G401 (cell line): ENCODE measurements at places on chromosomes 5 and 9. TPM values are rescaled to one million over a fixed set of nuclear protein-coding genes. Genes with fewer than 3 reads are reported as not detected.

Gene ARRDC1
- total RNA-seq, result 29.5 and 30.5 TPM in 2 replicates

DNA sequence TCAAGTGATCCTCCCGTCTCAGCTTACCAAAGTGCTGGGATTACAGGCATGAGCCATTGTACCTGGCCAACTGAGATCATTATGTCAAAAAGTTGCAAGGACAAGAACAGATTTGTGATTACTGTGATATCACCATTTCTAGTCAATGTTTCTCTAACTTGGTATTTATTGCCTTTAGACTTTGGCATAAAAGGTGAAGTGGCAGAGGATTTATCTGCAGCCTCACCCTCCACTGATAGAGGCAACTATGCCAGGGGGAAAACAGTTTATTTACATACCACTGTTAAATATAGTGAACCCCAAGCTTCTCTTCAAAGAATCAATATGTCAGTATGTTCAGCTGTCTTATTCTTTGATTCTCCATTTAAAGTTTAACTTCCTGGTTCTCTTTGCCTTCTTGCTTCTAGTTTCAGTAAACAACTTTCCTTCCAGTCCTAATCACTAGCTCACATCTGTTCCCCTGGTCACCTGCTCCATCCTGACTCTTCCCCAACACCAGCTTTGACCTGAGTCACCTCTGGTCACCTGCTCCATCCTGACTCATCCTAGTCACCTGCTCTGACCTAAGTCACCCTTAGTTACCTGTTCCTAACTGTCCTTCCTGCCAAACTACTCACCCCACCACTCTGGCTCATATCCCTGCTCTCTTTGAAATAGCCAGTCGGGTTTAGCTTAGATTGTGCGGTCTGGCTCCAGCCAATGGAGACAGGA lies 29.9 kb downstream of the SEMA6A start:
- DNase-seq, result no peak

- DNase-seq, result peak; percentile 62
Measured at GRCh38 chr9:132597073-132597775, 14.8 kb downstream of the BARHL1 start.

- no peak for DNase-seq
Measured at GRCh38 chr5:95975703-95976102, 14.1 kb upstream of the ELL2 start.

DNA sequence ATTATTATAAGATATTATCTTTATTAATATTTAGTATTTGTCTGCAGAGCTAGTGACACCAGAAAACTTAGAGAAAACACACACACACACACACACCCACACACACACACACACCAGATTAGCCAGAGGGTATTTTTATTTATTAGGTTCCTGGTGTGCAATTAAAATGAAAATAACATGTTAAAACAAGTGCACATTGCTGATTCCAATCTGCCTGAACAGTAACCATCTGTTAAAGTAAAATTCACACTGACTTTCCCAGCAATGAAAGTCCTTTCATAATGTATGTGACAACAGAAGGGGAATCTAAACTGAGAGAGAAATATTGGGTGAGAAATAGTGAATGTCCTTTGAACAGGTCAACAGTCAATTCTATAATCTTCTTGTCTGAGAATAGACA lies 2323.5 kb upstream of the ACO1 start:
- DNase-seq, result no peak

DNA sequence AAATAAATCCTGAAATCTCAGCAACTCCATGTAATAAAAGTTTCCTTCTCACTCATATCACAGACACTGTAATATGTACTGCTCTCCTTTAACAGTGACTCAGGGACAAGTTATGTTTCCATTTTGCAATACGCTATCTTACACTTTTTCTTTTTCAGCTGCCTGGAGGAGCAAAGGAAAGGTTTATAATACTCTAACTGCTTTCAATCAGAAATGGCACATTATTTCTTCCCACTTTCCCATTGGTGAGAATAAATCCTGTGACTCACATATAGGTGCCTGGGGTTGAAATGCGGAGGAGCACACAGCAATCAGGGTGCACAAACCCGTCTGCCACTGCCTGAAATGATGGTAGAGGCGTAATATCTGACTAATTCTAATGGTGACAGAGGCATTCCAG lies 186.6 kb downstream of the HINT1 start:
- DNase-seq, result no peak

- peak; percentile 76 for DNase-seq
Measured at GRCh38 chr9:33517373-33517772, 6.7 kb upstream of the ANKRD18B start.

GRCh38 chr5:170785416-170785815 lies 1.9 kb downstream of the GABRP start:
- no peak for DNase-seq

DNA sequence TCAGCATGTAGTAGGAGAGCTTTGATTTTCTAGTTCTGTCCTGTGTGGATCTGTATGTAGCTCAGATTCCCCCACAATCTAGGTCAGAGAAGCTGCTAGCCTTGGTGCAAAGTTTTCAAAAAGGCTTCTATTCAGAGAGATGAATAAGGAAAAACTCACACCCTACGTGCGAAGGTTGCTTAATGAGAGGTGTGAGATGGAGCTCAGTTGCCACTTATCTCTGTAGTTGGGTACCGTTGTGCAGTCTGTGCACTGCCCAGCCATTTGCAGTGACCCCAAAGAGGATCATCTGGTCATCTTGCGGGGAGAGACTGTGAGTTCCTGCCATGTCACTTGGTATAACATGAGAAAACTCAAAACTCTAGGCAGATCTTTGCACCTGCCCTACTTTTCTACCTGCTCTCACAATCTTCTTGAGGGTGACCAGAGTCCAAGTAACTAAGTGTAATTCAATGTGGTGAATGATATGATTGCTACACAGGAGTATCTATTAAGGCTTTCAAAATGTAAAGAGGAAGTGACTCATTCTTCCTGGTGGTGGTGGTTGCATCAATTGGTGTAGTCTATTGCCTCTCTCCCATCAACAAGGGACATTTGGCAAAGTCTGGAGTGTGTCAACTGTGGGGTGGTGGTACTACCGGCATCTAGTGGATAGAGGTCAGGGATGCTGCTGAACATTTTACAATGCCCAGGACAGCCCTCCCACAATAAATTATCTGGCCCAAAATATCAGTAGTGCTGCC lies 65.2 kb downstream of the TMC1 start:
- DNase-seq, result no peak

DNA sequence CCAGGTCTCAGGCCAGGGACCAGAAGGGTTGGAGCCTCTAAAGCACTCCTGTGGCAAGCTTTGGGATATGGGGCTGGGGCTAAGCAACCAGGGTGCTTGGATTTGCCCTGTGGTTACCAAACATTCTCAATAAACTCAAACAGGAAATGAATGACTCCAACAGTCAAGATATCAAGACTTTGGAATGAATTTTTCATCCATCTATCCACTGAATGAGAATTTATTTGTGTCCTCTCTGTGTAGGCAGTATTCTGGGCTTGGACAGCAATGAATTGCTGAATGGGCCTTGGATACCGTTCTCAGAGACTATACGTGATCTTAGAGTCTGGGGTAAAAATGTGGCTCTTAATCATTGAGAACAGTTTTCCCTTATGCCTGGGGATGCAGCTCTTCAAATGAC lies 212.5 kb downstream of the DAB2IP start:
- DNase-seq, result no peak

DNA sequence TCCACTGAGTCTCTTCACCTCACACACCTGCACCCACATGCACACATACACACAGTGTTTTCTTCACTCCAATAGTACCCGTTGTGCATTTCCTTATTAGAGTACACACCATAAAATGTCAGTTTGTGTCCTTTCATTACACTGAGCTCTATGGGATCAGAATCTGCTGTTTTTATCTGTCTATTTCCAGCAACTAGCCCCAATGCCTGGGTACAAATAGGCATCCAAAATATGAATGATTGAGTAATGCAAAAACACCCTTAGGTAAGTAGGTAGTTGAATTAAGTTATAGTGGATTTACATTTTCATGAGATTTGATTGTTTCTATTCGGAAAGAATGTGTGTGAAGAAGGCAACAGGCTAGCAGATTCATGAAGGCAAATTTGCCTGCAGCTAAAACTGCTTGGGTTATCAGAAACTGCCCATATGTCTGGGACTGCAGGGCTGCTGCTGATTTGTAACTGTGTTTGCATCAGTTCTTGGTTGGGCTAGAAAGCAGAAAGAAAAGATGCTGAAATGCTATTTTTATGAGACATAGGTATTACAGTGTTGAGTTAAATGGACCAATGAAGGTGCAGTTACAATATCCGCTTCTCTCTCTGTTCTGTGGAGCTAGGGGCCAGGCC lies 26.9 kb downstream of the PPP3R2 start:
- no peak for DNase-seq

- no peak for DNase-seq
Measured at GRCh38 chr5:39473156-39473775, 48.5 kb upstream of the DAB2 start.
